ENCODE measurements at places on chromosomes 16 and 17.

- DNase-seq: no peak
Observed at GRCh38 chr16:3655030-3655395, 522 bp downstream of the DNASE1 start.

DNA sequence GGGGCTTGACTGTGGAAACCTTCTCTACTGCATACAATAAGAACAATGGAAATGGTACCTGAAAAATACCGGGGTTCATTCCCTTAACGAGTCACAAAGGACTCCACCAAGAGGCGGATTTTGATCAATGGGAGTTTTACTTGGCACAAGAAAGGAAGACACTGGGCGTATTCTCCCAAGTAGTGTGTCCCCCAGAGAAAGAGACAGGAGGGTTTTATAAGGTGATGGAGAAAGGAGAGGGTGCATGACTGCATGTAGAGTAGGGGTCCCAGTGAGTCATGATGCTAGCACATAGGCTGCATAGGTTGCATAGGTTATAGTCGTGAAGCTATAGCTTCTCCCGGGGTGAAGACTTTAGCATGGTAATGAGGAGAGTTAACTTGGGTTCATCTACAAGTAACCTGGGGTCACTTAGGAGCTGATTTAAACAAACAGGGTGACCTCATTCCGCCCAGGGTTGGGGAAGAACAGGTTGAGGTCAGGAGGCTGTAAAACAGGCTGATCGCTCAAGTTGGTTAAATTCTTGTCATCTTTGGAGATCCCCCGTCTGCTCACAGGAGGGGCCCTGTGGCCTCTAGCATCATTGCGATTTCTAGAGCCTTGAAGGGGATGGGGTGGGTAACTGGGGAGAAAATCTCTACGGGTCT is 1.5 kb downstream of the MPV17L start:
- no peak for DNase-seq

GRCh38 chr16:72203401-72203800 is 31.4 kb upstream of the PMFBP1 start:
- DNase-seq: peak; percentile 65

- no peak for DNase-seq
Observed at GRCh38 chr17:30217746-30218245, 17.7 kb downstream of the SLC6A4 start.

DNA sequence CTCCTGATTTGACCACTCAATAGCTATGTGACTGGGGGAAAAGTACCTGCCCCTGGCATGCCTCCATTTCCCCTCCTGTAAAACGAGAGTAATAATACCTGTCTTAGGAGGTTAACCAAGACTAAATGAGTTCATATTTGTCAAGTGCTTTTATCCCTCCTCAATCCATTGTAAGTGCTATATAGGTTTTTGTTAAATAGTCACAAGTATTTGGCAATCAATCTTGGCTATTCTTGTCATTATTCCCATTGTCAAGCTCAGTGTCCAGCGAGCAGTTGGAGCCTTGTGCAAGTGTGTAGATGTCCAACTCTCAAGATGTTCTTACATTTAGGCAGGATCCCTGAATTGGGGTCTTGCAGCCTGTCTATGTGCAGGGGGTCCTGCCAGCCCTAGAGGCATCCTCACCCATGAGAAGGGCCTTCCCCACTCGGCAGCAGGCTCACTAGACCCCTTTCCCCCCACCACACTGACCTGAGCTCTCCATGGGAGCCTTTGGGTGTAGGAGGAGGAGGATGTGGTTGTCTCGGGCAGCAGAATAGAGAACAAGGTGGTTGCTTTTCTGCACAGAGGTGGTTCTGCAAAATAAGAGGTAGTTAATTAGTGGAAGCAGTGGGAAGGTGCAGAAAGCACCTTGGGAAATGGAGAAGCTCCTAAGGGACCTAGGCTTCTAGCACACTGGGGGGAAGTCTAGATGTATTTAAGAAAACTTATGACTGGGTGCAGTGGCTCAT is 18.0 kb downstream of the PIK3R6 start:
- DNase-seq: no peak

DNA sequence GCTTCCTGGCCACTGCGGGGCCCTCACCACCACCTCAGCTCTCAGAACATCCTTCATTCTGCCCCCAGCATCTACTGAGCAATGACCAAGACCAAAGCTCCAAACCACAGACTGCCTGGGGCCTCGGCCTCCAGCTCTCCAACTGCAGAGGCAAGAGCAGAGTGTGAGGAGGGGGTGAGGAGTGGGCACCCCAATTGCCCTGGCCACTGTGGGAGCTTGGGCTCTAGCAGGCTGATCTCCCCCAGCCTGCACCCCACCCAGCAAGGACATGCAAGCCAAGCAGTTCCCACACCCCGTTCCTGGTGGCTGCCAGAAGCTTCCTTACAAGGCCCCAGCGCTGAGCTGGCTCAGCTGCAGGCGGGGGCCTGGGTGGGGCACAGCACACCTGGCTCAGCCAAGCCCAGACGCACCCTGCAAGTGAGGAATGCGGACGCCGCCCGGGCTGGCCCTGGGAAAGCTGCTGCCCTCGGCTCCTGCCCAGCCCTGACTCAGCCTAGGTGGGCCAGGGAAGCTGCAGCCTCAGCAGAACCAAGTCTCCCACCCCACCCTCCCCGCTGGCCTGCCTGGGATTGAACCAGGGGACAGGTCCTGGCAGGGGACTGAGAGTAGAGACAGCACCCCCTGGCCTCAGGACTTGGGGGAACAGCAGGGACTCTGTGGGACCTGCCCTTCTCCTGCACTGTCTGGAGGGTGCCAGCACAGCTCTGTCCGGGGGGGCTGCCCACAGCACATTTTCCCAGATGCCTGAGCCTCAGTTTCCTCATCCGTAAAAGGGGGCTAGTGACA is 29.7 kb upstream of the KRT17 start:
- no peak for DNase-seq

- DNase-seq: no peak
Observed at GRCh38 chr17:40614431-40615067, 33.1 kb downstream of the SMARCE1 start.

DNA sequence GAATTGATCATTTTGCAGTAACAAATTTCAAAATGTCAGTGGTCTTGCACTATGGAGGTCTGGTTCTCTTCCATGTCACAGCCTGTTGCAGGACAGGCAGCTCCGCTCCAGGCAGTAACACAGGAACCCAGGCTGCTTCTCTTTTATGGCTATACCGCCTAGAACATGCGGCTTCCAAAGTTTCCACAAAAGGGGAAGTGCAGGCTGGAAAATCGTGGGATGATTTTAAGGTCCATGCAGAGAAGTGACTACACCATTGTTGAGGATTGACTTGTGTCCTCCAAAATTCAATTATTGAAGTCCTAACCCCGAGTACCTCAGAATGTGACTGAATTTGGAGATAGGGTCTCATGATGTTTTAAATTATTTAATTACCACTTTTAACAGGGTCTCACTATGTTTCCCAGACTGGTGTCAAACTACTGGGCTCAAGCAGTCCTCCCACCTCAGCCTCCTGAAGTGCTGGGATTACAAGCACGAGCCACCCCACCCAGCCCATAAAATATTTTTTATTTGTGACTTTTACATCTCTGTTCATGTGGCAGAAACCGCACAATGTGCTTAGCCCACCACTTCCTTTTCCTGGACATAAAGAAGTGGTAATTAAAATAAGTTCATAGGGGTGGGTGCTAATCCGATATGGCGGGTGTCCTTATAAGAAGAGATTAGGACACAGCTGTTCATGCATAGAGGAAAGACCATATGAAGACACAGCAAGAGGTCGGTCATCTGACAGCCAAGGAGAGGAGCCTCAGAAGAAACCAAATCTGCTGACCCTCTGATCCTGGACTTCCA is 279.2 kb upstream of the RPL38 start:
- DNase-seq: no peak

DNA sequence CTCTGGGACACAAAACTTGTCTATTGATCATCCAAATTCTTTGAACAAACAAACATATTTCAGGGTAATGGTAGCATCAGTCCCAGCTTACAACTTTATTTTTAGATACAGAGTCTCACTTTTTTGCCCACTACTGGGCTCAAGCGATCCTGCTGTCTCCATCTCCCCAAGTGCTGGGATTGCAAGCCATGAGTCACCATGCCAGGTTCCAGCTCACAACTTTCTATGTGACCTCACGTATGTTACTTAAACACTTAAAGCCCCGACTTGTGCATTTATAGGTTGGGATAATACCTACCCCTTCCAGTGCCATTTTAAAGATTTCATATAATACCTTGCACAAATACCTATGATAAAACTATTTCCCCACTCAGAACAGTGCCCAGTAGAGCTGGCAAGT is 42.0 kb upstream of the KSR1 start:
- no peak for DNase-seq
